NB4 (cell line): ENCODE measurements at places on chromosomes 11 and 22.

DNA sequence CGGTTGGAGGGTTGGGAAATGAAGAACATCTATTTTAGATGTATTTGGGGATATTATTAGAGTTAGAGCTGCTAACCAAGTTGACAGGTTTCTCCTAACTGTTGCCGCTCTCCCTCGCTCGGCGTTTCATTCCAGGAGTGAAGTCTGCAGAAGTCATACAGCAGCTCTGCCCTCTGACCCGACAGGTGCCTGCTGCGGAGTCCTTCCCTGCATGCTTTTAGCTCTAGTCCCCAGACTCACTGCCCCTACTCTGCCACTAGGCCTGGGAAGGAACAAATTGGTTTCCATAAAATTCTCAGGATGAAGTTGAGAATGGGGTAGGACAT, 124.9 kb downstream of the DBX1 start:
- no peak for DNase-seq

- DNase-seq: no peak
Measured at GRCh38 chr22:25621986-25622385, 57.5 kb downstream of the GRK3 start.

- no peak for DNase-seq
Measured at GRCh38 chr11:56917708-56918400, 70.9 kb upstream of the OR5AK2 start.

DNA sequence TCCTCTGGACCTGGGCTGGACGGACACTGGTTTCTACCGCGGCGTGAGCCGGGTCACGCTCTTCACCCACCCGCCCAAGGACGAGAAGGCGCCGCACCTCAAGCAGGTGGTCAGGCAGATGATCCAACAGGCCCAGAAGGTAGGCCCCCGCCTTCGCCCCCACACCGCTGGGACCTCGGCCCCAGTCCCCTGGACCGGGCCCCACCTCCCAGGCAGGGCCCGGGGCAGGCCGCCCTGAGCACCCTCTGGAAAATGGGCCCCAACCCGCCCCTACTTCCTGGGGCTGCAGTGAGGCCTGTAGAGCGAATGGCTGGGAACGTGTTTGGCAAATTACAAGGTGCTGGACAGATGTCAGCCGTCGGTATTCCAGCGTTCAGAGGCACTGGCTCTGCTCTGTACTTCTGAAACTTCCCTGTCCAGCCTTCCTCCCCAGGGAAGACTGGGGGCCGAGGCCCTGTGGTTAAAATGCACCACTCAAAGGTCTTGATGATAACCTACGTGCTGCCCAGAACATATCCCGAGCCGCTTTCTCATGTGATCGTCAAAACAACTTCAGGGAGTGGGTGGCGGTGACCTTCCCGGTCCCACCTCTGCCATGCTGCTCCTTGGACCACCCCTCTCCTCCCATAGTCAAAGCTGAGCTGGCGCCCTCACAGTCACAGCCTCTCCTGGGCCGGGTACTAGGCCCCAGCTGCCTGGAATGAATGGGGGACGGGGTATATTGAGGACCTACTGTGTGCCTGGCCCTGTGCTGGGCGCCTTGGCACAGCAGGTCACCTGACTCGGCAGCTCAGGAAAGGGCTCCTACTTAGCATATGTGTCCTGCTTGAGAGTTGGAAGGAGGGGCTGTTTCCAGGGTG, 869 bp downstream of the FAM83F start:
- DNase-seq: no peak

GRCh38 chr22:31637891-31638618, 24.0 kb downstream of the PISD start:
- DNase-seq: peak; percentile 95

DNA sequence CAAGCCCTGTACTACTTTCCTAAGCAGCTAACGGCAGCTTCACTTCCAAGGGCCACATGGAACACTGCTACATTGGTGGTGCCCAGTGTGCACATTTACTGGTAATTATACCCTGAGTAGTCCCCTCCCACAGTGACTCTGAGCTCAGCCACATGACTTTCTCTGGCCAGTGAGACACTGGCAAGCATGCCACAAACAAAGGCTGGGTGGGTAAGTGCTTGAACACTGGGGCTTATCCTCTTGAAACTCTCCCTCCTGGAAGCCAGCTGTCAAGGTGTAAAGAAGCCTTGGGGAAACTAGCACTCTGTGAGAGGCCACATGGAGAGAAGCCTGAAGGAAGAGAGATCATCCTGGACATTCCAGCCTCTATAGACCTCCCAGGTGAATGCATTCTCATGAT, 54.4 kb upstream of the DRD2 start:
- no peak for DNase-seq

DNA sequence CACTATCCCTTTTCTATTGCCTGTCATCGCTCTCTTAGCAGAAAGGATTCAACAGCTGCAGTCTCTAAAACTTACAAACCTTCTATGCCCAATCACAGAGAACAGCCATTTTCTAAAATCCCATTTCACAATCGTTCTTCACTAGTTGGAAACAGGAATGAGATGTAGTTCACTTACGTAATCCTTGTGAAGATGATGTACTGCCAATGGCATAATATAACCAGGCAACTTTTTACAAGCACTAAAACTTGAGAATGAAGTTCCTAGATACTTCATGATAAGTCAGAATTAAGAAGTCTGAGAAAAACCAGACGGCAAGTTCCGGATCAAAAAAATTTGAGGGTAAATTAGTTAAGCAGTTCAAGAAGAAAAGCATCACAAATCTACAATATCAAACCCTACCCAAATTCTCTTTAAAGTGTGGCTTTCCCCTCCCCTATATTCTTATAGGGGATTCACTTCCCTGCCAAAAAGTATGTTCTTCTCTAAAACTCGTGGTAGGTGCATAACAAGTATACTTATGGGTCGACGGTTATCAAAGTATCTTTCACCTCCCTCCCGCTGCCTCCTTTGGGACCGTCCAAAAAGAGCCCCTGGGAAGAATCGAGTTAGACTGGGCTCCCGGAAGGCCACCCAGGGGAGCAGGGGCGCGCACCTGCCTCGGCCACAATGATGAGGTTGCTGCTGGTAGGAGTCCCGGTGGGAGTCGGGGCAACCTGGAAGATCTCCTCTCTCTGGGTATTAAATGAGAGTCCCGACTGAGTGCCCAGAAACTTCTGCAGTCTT, 666 bp downstream of the MSANTD4 start:
- DNase-seq: peak; percentile 50
